ENCODE measurements at places on chromosomes 3 and 15. TPM values are rescaled to one million over a fixed set of nuclear protein-coding genes. Genes with fewer than 3 reads are reported as not detected.
A peak's percentile ranks its signal among the peaks of the same experiment; 100 is the strongest.

- no peaks in the 10 kb centered on the region for H3K27me3 ChIP-seq
- no peak overlapping the region for H3K4me3 ChIP-seq
- H3K27ac ChIP-seq: no peak overlapping the region
- DNase-seq: no peak
- no peaks in the 10 kb centered on the region for H3K36me3 ChIP-seq
Measured at GRCh38 chr15:27853624-27854455, 245.3 kb downstream of the OCA2 start.

NR1I2 gene
- 0.13 TPM for total RNA-seq

FEM1B gene
- 48.8 TPM for total RNA-seq

DNA sequence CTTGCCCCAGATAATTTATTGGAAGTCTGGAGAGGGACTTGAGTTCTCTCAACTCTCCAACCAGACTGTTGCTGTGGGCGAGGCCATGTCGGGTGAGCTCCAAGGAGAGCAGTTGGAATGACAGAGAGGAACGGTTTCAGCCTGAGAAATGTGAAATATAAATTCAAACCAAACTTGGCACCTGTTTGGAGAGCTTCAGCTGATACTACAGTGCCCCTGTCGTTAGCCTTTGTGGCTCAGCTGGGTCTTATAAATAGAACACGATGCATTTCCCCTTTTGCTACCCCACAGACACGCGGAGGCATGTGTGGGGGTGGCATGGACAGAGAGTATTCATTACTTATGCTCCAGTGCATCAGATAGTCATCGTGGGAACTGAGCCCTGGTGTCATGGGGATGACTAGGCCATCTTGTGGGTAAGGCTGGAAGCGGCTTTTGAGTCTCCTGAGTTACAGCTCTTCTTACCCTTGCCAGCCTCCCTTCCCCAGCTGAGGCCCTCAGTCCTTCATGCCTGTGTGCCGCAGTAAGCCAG is 15.6 kb downstream of the SMAD3 start:
- peak overlapping the region; percentile 95 for H3K27ac ChIP-seq
- H3K4me1 ChIP-seq: peaks cover 96% of the 10 kb centered on the region
- peak; percentile 72 for DNase-seq
- H3K4me3 ChIP-seq: peak overlapping the region; percentile 41
- H3K36me3 ChIP-seq: peaks cover 88% of the 10 kb centered on the region

- no peaks in the 10 kb centered on the region for H3K36me3 ChIP-seq
- no peak for DNase-seq
- no peaks in the 10 kb centered on the region for H3K4me1 ChIP-seq
- no peak overlapping the region for H3K4me3 ChIP-seq
- no peak overlapping the region for H3K27ac ChIP-seq
Measured at GRCh38 chr3:66149269-66149668, 71.5 kb upstream of the SLC25A26 start.

All from activated CD4-positive, alpha-beta memory T cell treated with anti-CD3 and anti-CD28 coated beads, Interleukin-2, amount 10 ng/mL, durations not matched to agents 7 days and 5 days (primary cell).